ENCODE measurements at places on chromosomes 6 and 20.

DNA sequence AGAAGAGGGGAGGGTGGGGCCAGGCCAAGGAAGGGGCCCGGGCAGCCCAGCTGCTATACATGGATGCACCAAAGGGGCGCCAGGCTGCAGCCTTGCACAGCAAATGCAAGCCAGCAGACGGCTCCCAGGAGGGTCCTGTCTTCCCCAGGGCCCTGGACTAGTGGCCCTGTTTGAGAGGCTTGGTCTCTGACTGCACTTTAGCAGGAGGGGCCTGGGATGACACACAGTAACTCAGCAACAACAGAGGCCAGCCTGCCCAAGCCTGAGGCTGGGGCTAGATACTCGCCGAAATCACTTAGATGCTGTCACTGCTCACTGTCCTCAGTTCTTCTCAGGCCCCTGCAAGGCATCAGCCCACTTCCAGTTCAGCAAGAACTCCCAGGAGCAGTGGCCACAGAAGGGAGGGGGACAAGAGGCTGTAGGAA lies 73.5 kb downstream of the TRAM2 start:
- H3K4me3 ChIP-seq, result no peak overlapping the region
- peaks cover 21% of the 10 kb centered on the region for H3K4me1 ChIP-seq
- peaks cover 38% of the 10 kb centered on the region for H3K36me3 ChIP-seq
- H3K27ac ChIP-seq, result no peak overlapping the region

- H3K36me3 ChIP-seq, result no peaks in the 10 kb centered on the region
- no peak for DNase-seq
- H3K27ac ChIP-seq, result no peak overlapping the region
- H3K4me1 ChIP-seq, result no peaks in the 10 kb centered on the region
- H3K4me3 ChIP-seq, result no peak overlapping the region
These were observed 159.4 kb downstream of the CDK19 start for GRCh38 chr6:110655821-110656220.

DNA sequence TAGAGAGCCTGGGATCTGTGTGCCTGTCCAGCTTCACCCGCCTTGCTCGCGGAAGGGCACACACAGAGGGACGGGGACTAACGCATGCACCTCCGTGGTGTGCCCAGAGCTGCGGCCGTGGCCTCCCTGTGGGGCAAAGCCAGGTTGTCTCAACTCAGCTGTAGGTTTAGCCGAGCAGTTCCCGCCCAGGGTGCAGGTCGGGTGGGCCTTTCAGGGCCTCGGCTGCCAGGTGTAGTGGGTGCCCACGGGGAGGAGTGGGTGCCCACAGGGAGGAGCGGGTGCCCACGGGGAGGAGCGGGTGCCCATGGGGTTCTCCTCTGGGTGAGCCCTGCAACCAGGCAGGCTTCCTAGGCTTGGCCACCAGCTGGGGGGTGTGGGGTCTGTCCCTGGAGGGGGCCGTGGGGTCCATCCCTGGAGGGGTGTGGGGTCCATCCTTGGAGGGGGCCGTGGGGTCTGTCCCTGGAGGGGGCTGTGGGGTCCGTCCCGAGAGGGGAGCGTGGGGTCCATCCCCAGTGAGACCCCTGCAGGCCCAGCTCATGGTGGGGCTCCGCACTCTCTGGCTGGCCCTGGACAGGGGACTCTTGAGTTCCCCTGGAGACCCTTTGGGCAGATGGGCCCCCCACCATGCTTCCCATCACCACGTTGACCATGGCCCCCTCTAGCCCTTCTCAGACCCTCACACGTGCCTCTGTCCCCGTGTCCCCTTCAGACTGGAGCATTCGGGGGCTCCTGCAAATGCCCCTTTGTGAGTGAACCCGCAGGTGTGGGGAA lies 37.8 kb upstream of the CHRNA4 start:
- no peak for DNase-seq
- H3K27me3 ChIP-seq, result no peaks in the 10 kb centered on the region
- no peak overlapping the region for H3K4me3 ChIP-seq
- no peak overlapping the region for H3K27ac ChIP-seq

GRCh38 chr20:42530855-42531448 lies 658.8 kb downstream of the PTPRT start:
- no peaks in the 10 kb centered on the region for H3K36me3 ChIP-seq
- H3K27me3 ChIP-seq, result no peaks in the 10 kb centered on the region
- H3K27ac ChIP-seq, result no peak overlapping the region
- H3K4me3 ChIP-seq, result no peak overlapping the region

GRCh38 chr6:84346372-84346771 lies 118.9 kb upstream of the CEP162 start:
- H3K4me1 ChIP-seq, result no peaks in the 10 kb centered on the region
- no peaks in the 10 kb centered on the region for H3K27me3 ChIP-seq
- no peak overlapping the region for H3K4me3 ChIP-seq

DNA sequence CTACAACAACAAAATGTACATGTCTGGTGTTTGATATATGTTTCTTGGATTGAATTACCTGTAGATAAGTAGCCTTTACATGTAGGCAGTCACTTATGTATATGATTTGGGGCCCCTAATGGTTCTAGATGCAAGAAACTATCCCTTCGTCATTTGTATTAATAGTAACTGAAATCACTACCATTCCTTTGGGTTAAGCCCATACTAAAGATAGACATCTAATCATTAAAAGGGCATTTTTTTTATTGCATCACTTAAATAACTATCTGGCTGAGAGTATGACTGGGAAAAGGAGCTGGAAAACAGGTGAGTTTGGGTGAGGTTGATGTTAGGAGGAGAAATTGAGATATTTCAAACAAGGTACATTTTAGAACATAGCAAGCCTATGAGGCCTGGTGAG lies 213.5 kb upstream of the PLN start:
- no peaks in the 10 kb centered on the region for H3K4me1 ChIP-seq
- H3K4me3 ChIP-seq, result no peak overlapping the region
- no peaks in the 10 kb centered on the region for H3K36me3 ChIP-seq
- H3K27ac ChIP-seq, result no peak overlapping the region
- no peaks in the 10 kb centered on the region for H3K27me3 ChIP-seq
- no peak for DNase-seq

DNA sequence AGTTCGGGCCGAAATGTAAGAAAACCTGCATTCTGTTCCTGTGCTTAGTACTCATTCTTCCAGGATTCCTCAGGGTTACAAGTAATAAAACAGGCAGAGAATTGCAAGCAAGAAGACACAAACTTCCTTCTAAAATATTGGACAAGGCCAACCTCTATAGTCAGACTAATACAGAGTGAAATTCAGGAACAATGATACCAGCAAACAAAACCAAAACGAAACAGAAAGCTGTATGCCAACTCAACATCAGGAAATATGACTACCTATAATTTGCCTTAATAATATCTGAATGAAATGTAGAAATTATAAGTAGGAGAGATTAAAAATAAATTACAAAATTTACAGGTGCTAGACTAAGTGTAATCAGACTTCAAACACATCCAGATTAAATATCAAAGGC lies 238.8 kb downstream of the HIVEP2 start:
- H3K27me3 ChIP-seq, result no peaks in the 10 kb centered on the region
- no peak overlapping the region for H3K27ac ChIP-seq
- H3K4me1 ChIP-seq, result no peaks in the 10 kb centered on the region
- H3K4me3 ChIP-seq, result no peak overlapping the region

DNA sequence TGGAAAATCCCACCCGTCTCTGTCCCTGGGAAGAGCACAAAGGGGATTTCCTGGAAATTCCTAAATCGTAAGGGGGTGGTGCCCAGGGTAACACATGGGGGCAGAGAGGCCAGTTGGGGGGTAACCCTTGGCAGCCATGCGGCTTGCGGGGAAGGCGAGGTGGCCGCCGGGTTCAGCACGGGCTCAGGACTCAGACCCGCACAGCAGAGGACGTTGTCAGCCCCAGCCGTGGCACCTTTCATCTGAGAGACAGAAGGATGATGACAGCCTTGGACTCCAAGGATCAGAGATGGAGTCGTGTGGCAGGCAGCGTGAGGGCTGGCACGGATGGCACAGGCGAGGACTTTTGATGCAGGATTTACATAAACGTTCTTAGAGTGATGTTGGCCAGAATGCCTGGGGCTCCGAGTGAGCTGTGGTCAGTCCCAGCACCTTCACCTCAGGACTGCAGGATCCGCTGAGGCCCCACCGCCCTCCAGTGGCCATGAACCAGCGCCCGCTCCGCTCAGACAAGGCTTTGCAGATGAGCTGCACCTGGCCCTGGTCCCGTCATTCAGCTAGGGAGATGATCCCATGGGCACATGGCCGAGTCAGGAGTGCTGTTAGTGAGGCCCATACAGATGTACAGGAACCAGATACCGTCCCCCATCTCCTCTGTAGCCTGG lies 190.3 kb downstream of the TAF4 start:
- no peaks in the 10 kb centered on the region for H3K27me3 ChIP-seq
- no peak for DNase-seq
- no peak overlapping the region for H3K27ac ChIP-seq
- H3K4me1 ChIP-seq, result no peaks in the 10 kb centered on the region

DNA sequence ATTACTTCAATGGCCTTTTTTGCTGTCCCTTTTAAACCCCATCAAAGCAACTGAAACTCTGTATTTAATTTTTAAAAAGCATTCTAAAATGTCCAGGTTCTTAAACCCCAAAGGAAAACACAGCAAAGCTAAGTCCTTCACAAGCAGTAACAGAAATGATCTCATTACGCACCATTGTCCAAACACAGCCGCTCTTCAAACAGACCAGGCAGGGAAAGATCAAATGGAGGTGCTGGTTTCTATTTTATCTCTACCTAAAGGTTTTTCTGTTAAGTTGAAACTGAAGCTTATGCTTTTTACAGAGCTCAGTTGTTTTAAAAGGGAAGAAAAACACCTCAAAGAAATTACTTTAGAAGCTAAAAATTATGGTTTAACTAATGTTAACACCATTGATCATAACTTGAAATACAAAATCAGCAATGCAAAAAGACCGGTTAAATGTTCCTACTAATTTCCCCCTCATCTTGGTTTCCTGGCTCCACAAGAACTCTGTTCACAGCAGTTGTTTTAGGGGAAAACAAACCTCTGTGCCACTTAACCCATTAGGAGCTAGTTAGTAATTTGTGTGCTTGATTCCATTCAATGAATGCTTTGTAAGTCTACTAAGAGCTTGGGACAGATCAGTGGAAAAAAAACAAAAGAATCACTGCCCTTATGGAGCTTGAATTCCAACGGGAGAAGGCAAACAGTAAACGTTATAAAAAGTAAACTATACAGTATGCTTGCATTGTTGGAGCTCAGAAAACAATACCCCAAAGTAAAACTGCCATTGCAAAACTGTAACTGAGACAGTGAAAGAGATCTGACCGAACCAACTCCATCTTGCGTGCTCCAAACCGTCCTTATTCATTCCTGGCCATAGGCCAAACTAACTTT lies 87.4 kb downstream of the CD24 start:
- H3K36me3 ChIP-seq, result no peaks in the 10 kb centered on the region
- H3K4me3 ChIP-seq, result no peak overlapping the region
- DNase-seq, result no peak
- peaks cover 5% of the 10 kb centered on the region for H3K4me1 ChIP-seq

- H3K27ac ChIP-seq, result no peak overlapping the region
- no peaks in the 10 kb centered on the region for H3K36me3 ChIP-seq
- H3K4me3 ChIP-seq, result no peak overlapping the region
- no peaks in the 10 kb centered on the region for H3K27me3 ChIP-seq
- DNase-seq, result no peak
- H3K4me1 ChIP-seq, result no peaks in the 10 kb centered on the region
These were observed 405.7 kb downstream of the RNF144B start for GRCh38 chr6:18792866-18793265.

DNA sequence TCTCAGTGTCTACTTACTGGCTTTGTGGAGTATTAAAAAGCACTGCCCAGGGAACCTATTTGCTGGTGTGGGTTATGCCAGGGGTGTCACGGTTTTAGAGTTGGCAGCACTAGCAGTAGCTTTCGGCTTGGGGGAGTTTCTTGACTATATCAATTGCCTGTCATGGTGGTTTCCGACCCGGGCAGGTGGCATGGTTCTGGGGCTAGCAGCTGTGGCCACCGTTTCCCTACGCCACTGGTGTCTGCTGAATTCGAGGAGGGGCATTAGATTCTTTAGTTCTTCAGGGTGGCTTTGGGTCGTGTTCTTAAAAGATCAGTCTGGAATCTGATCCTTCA lies 55.6 kb upstream of the FOXC1 start:
- H3K27me3 ChIP-seq, result no peaks in the 10 kb centered on the region
- H3K4me3 ChIP-seq, result no peak overlapping the region
- no peaks in the 10 kb centered on the region for H3K36me3 ChIP-seq
- H3K27ac ChIP-seq, result no peak overlapping the region
- H3K4me1 ChIP-seq, result peaks cover 5% of the 10 kb centered on the region

GRCh38 chr6:106743612-106744011 lies 114.2 kb downstream of the QRSL1 start:
- no peak for DNase-seq
- H3K27ac ChIP-seq, result no peak overlapping the region
- no peaks in the 10 kb centered on the region for H3K36me3 ChIP-seq

- H3K36me3 ChIP-seq, result no peaks in the 10 kb centered on the region
- no peaks in the 10 kb centered on the region for H3K27me3 ChIP-seq
- DNase-seq, result no peak
These were observed 152.9 kb upstream of the DST start for GRCh38 chr6:56795466-56796195.

GRCh38 chr20:35738410-35739179 lies 3.5 kb downstream of the RBM39 start:
- H3K27ac ChIP-seq, result no peak overlapping the region
- H3K4me1 ChIP-seq, result peaks cover 59% of the 10 kb centered on the region
- H3K36me3 ChIP-seq, result peaks cover 70% of the 10 kb centered on the region

- peaks cover 25% of the 10 kb centered on the region for H3K36me3 ChIP-seq
- peak overlapping the region; percentile 60 for H3K27ac ChIP-seq
- H3K4me3 ChIP-seq, result no peak overlapping the region
- DNase-seq, result no peak
These were observed 18.7 kb downstream of the BPHL start for GRCh38 chr6:3137057-3137777.

DNA sequence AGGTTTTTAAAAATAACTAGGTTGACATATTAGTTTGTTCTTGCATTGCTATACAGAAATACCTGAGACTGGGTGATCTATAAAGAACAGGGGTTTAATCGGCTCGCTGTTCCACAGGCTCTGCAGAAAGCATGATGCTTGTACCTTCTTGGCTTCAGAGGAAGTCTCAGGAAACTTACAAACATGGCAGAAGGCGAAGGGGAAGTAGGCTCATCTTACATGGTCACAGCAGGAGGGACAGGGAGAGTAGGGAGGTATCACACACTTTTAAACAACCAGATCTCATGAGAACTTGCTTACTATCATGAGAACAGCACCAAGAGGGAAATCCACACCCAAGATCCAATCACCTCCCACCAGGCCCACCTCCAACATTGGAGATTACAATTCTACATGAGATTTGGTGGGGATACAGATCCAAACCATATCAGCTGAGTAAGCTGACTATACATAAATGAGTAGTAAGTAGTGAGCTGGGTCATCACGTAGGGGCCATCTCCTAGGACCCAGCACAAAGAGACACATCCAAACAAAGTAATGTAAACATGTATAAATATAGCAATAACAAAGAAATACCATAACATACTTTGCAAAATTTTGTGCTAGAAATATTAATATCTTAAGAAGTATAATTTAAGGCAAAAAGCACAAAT lies 31.4 kb upstream of the SIRPG start:
- no peak overlapping the region for H3K4me3 ChIP-seq
- H3K27ac ChIP-seq, result no peak overlapping the region
- no peaks in the 10 kb centered on the region for H3K27me3 ChIP-seq
- H3K4me1 ChIP-seq, result no peaks in the 10 kb centered on the region

GRCh38 chr20:4563534-4563933 lies 158.2 kb upstream of the PRND start:
- no peak overlapping the region for H3K27ac ChIP-seq
- H3K4me1 ChIP-seq, result no peaks in the 10 kb centered on the region
- H3K27me3 ChIP-seq, result no peaks in the 10 kb centered on the region
- H3K4me3 ChIP-seq, result no peak overlapping the region
- DNase-seq, result no peak
